Fibroblast of gingiva (primary cell): ENCODE measurements at places on chromosomes 3 and 15.

GRCh38 chr3:138051947-138052802 lies 42.2 kb downstream of the CLDN18 start:
- peak; percentile 21 for DNase-seq

- no peak for DNase-seq
Observed at GRCh38 chr3:39641274-39641673, 168.1 kb upstream of the MYRIP start.

GRCh38 chr15:39582977-39583595 lies 2.2 kb downstream of the THBS1 start:
- DNase-seq = no peak

GRCh38 chr3:150022381-150023238 lies 51.9 kb upstream of the PFN2 start:
- DNase-seq = no peak

DNA sequence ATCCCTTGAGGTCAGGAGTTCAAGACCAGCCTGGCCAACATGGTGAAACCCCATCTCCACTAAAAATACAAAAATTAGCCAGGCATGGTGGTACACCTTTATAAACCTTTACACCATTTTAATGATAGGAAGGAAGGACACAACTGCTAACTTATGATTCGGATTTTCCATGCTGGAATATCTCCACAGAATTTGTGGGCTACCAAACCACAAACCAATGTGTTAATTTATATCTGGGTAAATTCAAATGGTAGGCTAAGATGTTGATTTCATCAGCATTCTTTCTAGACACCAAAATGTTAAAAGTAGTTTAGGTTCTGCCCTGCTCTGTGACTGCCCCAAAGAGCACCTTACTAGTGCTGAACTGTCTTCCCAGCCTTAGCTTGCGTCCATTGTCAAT lies 72.8 kb downstream of the POLQ start:
- DNase-seq = no peak

- DNase-seq = no peak
Observed at GRCh38 chr15:95577927-95578326, 752.6 kb upstream of the NR2F2 start.

GRCh38 chr3:109033000-109033660 lies 79.5 kb upstream of the GUCA1C start:
- DNase-seq = no peak

GRCh38 chr15:94246016-94246415 lies 14.7 kb downstream of the MCTP2 start:
- DNase-seq = no peak

DNA sequence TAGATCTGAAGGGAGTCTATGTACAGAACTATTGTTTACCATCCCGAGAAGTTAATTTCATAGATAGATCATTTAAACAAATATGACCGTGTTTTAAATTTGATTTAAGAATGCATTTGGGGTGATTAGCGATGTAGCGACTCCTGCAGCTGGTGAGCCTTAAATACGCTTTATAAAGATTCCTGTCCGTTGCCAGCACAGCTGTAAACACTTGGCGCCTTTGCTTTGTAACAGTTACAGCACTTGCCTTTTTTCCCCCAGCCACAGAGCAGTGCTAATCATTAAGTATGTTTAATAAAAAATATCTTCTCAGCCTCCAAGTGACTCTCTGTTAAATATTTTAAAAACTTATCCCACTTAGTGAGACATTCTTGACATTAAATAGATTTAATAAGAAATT lies 333.8 kb downstream of the FEZF2 start:
- DNase-seq = peak; percentile 9

GRCh38 chr3:36710606-36711005 lies 53.7 kb downstream of the DCLK3 start:
- DNase-seq = no peak

DNA sequence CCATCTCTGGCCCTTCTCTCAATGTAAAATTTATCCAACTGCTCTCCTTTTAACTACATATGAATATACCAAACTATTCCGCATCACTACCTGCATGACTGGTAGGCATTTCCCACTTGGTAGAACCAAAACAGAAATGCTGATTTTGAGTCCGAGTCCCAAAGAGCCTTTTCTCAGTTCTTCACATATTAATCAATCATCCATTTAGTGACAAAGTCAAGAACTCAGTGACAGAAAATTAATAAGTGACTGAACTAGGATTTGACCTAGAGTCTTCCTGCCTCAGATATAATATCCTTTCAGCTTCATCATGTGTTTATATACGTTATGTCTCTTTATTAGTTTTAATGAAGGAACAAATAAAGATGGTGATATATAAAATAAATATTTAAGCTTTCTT lies 700.6 kb upstream of the GOLIM4 start:
- DNase-seq = no peak

GRCh38 chr3:154285221-154285620 lies 39.1 kb downstream of the DHX36 start:
- DNase-seq = no peak

DNA sequence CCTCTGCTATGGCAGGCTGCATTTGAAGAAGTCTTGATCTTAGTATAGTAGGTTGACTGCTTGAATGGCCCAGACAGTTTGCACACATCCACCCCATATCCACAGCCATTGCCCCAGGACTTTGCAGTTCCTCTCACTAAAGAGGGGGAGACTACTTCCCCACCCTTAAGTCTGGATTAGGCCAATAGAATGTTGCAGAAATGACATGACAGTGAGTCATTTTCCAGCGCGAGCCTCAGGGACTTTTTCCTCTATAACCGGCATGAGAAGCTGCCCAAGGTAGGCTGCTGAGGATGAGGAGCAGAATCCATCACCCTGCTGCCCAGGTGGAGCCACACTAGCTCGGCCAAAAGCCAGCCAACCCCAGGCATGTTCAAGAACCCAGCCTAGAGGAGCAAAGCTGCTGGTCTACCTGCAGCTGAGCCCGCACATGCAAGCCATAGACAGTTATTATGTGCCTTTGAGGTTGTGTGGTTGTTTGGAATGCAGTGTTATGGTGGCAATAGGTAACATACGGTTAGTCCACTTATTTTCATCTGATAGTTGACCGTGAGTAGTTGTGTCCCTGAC lies 113.9 kb downstream of the TLE3 start:
- DNase-seq = no peak
